ENCODE measurements at places on chromosomes 7 and 10.
A peak's percentile ranks its signal among the peaks of the same experiment; 100 is the strongest.

- DNase-seq = no peak
Measured at GRCh38 chr10:23317416-23317815, 27.2 kb downstream of the C10orf67 start.

DNA sequence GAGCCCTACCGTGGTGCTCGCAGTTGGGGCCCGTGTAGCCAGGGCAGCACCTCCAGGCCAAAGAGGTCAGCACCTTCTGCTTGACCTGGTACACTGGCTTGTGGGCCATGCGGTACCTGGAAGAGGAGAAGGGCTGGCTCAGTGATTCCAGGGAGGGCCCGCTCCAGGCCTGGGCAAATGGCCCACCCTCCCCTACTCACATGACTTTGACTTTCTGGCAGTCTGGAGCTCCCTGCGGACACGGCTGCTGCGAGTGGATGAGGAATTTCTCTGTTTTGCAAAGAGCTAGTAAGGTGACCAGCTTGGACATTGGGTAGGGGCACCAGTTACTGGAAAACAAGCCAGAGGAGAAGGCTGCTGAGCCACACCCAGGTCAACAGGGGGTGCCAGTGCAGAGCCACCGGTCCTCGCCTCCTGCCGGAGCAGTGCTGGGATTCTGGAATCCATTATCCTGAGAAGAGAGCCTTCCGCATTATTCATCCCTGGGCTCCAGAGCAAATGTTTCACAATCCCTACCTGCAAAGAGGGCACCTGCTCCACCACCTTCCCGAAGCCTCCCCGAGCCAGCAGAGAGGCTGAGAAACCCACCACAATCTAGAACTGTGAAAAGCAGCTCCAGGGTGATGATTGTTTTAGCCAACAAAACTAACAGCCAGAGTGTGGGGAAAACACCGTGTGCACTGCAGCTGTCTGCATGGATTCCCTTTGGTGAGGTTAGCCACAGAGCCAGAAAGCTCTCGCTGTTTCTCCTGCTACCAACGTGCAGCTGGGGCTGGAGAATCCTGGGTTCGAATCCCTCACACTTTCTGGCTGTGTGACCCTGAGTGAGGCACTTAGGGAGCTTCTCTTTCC, 11.8 kb downstream of the MMRN2 start:
- DNase-seq = no peak

- peak; percentile 2 for DNase-seq
Measured at GRCh38 chr7:14403587-14403986, 414.1 kb upstream of the ETV1 start.

DNA sequence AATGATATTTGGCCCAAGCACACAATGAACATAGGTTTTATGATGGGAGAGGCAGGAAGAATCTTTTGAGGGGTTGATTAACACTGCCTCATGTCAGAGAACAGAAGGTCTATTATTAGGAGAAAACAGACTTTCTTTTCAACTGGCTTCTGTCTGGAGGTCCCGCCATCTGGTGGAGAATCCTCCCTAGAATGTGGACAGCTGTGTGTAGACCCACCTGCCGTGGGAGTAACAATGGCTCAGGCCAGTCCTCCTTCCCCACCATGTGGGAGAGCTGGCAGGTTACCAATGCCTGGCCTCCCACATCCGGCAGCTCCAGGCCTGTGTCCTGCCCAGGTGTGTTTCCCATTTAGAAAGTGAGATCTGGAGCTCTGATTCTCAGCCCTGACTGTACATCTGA, 70.4 kb upstream of the AOAH start:
- DNase-seq = no peak

- no peak for DNase-seq
Measured at GRCh38 chr7:80097756-80098155, 36.9 kb upstream of the GNAI1 start.

GRCh38 chr10:23439961-23440889, 1.4 kb downstream of the OTUD1 start:
- peak; percentile 14 for DNase-seq

- no peak for DNase-seq
Measured at GRCh38 chr7:159192725-159193453, 48.2 kb upstream of the VIPR2 start.

GRCh38 chr7:92839901-92840300, 3.5 kb upstream of the CDK6 start:
- no peak for DNase-seq

- no peak for DNase-seq
Measured at GRCh38 chr7:36040679-36041078, 112.4 kb upstream of the EEPD1 start.

DNA sequence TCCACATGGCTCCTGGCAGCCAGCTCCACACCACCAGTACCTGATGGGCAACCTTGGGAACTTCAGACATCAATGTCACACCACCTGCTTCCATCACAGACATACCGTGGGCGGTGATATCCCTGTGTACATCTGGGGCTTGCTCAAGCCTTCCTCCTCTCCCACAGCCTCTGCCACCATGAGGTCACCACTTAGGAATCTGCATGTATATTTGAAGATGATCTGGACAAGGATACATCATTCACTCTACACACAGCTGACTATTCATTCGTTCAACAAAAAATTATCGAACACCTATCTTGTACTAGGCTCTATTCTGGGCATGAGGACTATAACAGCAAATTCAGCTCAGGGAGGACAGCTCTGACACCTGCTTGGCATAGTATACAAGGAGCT, 6.8 kb downstream of the DLG5 start:
- DNase-seq = no peak

DNA sequence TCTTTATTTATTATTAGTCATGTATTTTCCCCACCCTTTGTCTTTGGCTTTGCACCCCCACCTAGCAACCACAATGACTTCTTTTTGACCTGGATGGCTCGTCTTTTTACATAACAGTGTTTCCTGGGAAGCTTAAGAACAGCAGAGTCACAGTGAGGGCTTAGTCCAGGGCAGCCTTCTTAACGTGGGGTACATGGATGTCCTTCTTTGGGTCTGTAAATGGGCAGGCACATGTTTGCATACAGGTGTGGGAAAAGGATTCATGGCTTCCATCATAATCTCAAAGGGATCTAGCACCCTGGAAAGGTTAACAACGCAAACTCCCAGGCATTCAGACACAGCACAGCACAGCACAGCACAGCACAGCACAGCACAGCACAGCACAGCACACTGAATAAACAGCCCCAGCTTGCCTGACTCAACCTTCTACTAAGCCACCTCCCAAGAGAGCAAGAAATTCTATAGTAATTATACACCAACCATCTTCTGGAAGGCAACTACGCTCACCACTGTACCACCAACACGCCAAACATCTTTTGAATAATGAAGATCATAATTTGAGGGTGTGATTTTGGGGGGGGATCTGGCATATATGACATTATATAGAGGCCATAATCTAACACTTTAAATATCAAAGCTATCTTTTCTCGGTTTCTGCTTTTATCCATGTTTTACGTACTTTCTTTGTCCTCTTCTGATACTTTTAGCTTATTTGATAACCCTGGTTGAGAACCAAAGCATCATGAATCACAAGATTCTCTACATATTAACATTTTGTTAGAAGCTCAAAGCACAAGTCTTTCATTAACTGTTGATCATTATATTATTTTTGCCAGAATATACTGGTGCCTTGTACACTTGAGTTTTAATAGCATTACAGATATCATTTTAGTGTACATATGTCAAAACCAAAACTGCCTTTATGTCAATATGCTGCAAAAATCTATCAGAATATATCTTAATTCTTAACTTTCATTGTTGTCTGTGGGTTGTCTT, 177.2 kb upstream of the KLF14 start:
- no peak for DNase-seq

GRCh38 chr7:80263821-80264220, 129.2 kb downstream of the GNAI1 start:
- no peak for DNase-seq

DNA sequence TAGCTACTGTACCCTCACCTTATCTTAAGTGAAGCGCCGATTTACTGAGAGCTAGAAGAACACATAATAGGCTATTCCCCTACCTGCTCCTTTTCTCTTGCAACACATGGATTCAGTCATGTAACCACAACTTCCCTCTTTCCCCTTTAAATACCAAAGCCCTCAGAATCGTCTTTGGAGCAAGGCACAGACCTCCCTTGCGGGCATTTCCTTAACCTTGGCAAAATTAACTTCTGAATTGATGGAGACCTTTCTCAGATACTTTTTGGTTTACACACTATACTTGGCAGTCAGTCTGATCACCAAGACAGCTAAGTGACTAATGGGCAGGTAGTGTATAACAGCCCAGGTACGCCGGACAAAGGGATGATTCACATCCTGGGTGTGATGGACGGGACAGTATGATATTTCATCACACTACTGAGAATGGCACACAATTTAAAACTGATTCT, 72.7 kb upstream of the SEC61G start:
- no peak for DNase-seq

- no peak for DNase-seq
Measured at GRCh38 chr10:113104047-113104446, 154.0 kb downstream of the TCF7L2 start.

- DNase-seq = peak; percentile 65
Measured at GRCh38 chr10:60816628-60817397, 38.5 kb downstream of the CDK1 start.

- no peak for DNase-seq
Measured at GRCh38 chr10:117562220-117562619, 19.7 kb downstream of the EMX2 start.

Data from CD4-positive, alpha-beta T cell treated with Interleukin-12 subunit alpha and Interleukin-12 subunit beta, for 1 hour (primary cell).